ENCODE measurements at places on chromosomes 12 and 14.

GRCh38 chr14:78637489-78637888 lies 467.3 kb downstream of the NRXN3 start:
- no peak for DNase-seq

- no peak for DNase-seq
These were observed 15.4 kb upstream of the PLEKHG3 start for GRCh38 chr14:64688811-64689281.

GRCh38 chr12:124238886-124239285 lies 56.0 kb upstream of the RFLNA start:
- no peak for DNase-seq

GRCh38 chr14:76118594-76118993 lies 33.1 kb upstream of the GPATCH2L start:
- no peak for DNase-seq

DNA sequence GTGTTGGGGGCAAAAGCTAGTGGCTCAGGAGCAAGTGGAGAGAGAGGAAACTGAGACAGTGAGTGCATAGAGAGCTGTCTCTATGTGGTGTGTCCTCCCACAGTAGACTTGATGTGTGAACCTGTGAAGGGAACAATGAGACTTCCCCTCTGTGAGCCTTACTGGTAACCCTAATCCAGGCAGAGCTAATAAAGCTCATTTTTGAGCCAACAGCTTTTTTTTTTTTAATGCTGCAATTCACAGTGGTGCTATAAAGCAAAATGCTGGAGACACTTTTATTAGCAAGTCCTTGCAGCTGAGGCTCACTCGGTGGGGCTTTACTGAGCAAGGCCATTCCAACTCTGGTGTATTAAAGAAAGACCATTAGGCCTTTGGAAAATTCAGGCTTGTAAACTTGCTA lies 26.9 kb downstream of the FBXW8 start:
- no peak for DNase-seq

- DNase-seq: peak; percentile 80
These were observed 54.5 kb downstream of the VCPKMT start for GRCh38 chr14:50061664-50062437.

GRCh38 chr12:108424026-108424425 lies 84.9 kb upstream of the CMKLR1 start:
- DNase-seq: no peak

DNA sequence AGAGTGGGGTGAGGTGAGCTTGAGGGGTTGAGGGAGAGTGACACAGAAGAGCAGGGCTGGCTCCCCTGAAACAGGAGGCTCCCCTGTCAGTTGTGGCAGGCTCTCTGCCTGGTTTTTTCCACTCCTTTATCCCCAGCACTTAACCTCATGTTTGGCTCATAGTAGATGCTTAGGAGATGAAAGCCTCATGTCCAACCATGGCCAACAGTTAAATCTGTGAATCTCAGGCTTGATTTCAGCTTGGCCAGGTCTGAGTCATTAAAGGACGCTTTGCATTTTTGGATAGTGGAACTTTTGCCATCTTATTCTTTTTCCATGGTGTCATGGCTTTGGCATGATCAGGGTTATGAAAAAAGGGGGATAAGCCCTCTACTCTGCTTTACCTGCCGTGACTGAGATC lies 117.2 kb downstream of the CACNA1C start:
- no peak for DNase-seq

DNA sequence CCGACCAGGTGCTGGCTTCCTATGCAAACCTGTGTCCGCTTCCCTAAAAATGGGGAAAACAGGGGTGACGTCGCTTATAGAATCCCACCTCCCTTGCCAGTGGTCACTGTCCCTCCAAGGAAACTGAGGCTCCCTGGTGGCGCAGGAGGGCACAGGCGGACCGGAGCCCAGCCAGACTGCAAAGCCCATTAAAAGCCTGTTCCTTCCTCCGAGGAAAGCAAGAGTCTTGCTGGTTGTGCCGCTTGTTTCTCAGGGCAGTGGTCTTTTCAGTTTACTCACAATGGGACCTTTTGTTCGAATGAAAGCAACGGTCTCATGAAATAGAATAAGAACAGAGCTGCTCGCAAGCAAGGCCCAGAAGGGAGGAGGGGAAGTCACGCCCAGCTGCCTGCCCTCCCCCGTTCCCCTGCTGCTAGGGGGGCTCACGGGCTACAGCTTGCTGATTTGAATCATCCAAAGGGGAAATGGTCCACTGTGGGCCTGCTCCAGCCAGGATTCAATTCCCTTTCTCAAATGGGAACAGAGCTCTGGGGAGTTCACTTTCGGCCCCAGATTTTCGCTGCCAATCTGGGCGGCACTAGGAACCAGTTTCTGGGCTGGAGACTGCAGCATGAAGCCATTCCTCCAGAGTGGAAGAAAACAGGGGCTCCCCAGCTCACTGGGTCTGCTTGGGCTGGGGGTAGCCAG lies 4.6 kb upstream of the SELPLG start:
- DNase-seq: no peak

DNA sequence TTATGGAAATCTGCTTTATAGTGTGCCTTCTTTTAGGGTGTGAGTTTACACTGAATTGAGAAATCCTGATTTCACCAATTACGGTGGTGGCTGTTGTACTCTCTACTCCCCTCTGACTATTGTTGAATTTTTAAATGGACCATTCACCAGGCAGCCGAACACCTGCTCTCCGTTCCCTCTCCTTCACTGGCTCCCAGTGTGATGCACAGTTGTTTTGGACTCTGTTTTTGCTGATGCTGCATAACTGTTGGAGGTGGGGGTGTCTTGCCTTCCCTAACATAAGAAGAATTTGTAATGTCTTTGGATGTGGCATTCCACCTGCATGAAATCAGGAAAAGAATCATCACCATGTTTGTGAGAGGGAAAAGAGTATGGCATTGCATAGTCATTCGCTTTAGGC lies 341.2 kb downstream of the SNAPC1 start:
- DNase-seq: no peak

DNA sequence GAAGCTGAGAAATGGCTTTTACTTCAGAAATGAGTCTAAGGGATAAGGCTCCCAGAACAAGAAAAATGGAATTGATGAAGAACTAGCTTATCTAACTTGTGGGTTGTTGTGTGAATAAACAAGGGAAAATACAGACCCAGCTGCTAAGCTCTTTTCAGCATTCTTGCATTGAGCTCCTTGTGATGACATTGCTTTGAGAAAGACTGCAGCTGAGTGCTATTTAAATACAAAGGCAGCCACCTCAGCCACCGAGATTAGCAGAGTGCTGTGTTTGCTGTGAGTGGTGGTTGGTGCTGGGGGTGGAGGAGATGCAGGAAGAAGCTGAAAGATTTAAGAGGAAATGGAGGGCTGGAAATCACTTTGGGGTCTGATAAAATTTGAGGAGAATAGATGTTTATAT lies 396.0 kb upstream of the PRICKLE1 start:
- no peak for DNase-seq

DNA sequence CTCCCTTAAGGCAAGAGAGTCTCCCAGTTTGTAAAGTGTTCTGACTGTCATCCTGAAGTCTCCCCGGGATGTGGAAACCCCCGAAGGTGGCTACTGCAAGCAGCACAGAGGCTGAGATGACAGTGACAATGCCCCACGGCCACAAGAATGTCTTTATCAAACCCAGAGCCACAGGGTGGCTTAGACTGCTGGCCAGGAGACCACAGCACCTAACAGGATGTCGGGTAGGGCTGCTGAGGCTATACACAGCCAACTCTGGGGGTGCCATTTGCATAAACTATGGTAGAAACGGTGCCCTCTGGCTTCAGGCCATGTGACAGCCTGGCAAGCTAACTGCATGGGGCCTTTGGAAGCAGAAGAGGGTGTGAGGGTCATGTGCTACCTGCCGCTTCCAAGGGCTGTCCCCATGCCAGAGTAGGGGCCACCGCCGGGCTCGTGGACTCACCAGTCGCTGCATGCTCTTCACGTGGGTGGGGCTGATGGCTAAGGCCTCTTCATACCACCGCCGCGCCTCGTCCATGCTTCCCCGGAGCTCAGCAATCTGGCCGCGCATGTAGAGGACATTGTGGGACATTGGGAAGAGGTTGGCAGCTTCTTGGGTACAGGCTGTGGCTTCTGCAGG lies 180.9 kb downstream of the CALM1 start:
- no peak for DNase-seq

All from GM06990 (cell line).